Stimulated activated CD4-positive, alpha-beta T cell treated with anti-CD3 and anti-CD28 coated beads, TNF-alpha, amount 100 ng/mL, for 24 hours (primary cell): ENCODE measurements at places on chromosomes 11 and 22.

DNA sequence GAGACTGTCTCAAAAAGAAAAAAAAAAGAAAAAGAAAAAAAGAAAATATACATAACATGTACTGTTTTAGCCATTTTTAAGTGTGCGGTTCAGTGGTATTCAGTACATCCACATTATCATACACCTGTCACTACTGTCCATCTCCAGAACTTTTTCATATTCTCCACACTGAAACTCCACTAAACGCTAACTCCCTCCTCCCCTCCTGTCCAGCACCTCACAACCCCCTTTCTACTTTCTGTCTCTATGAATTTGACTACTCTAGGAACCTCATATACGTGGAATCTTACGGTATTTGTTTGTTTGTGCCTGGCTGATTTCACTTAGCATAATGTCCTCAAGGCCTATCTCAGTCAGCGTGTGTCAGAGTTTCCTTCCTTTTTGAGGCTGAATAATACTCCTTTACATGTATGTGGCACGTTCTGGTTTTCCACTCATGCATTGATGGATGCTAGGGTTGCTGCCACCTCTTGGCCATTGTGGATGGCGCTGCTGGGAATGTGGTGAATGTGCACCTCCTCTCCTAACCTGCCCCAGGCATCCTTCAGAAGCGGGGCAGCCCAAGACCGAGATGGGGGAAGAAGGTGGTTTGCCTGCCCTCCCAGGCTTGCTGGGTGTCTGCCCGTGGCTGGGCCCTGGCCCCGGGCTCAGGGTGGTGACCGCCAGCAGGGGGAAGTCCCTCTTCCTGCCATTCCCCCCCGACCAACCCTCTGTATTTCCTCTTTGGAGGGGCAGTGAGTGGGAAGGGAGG lies 60.5 kb downstream of the BCR start:
- DNase-seq = no peak

DNA sequence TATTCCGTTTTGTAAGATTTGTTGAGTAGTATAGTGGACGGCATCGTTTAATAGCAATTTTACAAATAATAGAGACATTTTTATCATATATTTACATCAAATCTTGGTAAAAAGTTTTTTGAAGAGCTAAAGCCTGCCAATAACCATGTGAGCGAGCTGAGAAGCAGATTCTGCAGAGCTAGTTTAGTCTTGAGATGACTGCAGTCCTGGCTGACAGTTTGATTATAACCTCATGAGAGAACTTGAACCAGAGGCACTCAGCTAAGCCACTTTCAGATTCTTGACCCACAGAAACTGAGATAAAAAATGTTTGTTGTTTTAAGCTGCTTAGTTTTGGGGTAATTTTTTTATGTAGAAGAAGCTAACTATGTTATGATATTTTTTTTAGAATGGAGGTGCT lies 78.9 kb downstream of the PDE3B start:
- DNase-seq = no peak

DNA sequence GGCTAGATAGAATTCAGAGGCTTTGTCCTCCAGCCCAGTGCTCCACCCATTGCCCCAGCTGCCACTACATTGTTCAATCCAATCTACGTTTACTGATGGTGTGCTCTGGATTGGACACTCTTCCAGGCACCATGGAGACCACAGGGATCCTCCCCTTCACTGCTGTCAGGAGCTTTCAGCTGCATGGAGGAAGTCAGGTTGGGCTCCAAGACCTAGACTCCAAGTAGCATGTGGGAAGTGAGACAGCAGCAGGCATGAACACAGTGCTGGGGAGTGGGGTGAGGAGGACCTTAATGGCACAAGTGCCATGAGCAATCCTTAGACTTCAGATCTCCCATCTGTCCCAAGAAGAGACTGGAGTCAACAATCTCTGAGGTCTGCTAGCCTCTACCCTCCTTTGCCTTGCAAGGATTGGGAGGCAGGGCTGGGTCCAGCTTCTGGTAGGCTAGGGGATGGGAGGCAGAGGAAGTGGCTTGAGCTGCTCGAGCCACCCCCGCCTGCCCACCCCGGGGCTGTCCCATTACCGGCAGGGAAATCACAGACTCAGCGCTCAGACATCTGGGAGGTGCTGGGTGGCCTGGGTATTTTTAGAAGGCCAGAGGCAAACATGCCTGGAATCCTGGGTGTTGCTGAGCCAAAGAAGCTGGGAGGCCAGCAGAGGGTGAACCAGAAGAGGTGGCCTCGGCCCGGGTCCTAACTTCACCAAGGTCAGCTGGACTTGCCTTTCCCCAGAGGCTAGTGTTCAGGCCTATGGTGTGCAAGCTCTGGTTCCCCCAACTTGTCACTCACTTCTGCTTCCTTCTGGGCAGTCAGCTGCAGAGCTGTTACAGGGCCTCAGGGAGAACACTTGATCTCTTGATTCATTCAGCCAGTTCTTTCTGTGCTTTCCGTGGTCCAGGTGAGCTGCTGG lies 15.2 kb upstream of the FCHSD2 start:
- no peak for DNase-seq

DNA sequence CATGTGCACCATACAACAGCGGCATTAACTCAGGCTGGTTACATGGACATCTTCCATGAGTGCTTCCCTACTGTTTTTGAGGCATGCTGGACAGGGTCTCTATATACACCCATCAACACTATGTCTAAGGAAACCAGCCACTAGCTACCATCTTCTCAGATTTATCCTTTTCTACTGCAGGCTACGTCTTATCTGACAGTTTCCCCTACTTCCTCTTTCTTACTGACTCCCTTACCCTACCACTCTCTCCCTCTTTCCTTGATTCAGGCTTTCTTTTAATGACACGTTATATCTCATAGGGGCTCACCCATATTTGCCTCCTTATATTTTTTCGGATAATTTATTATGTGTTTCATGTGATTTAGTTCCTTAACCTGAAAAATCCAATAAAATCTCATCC lies 41.8 kb downstream of the DDI1 start:
- no peak for DNase-seq

GRCh38 chr11:73671701-73672100 lies 25.3 kb downstream of the PLEKHB1 start:
- DNase-seq = no peak

GRCh38 chr11:65793625-65794400 lies 7.0 kb downstream of the OVOL1 start:
- DNase-seq = no peak

- DNase-seq = no peak
Observed at GRCh38 chr11:106925245-106925644, 93.0 kb downstream of the GUCY1A2 start.

DNA sequence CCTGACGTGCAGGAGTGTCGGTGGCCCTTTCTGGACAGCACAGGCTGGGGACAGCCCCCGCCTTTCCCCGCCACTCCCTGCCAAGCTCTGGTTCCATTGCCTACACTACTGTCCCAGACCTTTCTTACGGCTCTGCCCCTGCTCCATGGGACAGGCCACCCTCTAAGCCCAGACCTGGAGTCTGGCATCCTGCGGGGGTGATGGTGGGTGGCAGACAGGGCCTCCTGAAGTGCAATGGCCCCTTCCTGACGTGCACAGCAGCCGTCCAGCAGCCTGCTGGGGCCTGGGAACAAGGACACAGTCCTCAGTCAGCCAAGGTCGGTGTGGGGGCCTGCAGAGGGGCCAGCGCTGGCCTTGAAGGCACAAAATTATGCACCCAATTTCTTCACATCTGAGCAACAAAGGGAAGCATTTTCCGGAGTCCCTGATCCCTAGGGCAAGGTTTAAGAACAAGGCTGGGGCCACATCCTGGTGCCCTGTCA lies 79.7 kb upstream of the KCNQ1OT1 start:
- no peak for DNase-seq

- no peak for DNase-seq
Observed at GRCh38 chr11:70141486-70142220, 61.4 kb upstream of the FADD start.

DNA sequence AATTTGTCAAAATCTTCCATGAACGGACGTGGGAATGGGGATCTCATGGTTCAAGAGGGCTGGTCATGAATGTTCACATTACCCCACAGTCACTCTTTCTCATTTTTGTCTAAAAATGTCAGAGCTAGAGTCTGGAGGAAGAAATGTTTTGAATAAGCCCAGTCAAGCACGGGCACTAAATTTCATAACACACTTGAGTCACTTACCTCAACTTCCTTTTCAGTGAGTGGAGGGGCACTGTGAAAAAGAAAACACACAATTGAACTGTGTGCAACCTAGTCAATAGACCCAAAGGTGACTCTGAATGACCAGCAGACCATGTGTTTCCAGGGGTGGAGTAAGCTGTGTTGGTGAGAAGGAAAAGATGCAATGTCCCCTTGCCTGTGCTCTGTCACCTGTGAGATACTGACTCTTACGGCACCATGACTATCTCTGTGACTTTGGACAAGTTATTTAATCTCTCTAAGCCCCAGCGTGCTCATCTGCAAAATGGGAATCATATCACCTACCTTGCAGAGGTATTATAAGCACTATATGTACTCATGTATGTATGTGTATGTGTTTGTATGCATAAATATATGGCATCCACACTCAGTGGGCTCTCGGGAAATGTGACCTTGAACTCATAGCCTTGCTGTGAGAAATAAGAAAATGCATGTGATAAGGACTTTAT lies 38.2 kb upstream of the LYVE1 start:
- DNase-seq = no peak

DNA sequence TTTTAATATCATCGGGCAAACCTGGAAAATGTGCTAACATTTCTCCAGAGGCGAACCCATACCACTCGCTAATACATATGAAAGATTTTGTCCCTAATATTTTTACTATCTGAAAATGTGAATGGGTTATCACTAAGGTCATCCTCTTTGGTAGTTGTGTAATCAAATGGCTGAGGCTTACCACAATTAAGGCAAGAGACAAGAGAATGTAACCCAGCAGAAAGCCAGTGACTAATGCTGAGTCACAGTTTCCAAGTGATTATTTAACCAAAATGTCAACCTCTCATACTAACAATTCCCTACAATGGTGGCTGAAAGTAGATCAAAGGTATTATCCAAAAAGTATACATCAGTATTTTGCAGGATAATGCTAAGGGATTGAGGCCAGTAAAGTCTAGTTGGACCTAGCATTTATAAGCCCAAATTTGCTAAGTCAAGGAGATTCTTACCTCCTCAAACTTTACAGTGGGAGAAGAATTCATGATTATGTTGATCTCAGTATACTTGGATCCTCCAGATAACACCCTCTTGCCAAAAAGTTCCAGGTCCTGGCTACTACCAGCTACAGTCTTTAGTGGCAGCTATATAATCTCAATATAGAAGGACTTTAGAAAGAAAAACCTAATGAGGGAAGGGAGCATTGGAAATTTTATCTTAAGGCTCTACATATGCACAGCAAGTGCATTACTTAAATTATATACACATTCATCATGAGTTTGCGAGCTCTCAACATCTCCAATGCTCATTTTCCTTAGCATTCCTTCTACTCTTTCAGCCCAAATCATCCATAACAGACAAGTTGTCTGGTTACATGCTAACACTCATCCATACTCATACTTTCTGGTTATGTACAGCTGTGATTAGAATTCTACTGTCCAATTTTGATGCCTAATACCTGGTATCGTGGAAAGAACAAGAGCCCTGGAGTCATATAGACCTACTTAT lies 25.4 kb downstream of the SIK3 start:
- no peak for DNase-seq

GRCh38 chr22:29245626-29246385 lies 22.0 kb downstream of the RHBDD3 start:
- peak; percentile 45 for DNase-seq

- DNase-seq = no peak
Observed at GRCh38 chr11:125069796-125070195, 6.7 kb downstream of the SLC37A2 start.

DNA sequence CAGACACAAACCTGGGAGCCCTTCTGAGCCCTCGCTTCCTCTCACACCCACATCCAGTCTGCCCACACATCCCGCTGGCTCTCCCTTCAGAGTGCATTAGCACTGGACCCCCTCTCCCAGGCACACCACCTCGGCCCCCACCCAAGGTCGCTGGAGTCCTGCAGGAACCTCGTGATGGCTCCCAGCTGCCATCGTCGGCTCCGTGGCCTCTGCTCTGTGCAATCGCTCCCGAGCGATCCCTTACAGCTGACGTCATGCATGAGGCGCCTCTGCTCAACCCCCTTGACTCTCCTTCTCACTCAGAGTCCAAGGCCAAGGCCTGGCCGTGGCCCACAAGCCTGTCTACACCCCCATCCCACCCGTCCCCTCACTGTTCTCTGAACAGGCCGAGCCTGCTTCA lies 183.9 kb downstream of the EFCAB6 start:
- no peak for DNase-seq

GRCh38 chr11:130043575-130043974 lies 26.1 kb upstream of the APLP2 start:
- DNase-seq = no peak

GRCh38 chr22:40965936-40966725 lies 15.0 kb downstream of the RBX1 start:
- DNase-seq = no peak

DNA sequence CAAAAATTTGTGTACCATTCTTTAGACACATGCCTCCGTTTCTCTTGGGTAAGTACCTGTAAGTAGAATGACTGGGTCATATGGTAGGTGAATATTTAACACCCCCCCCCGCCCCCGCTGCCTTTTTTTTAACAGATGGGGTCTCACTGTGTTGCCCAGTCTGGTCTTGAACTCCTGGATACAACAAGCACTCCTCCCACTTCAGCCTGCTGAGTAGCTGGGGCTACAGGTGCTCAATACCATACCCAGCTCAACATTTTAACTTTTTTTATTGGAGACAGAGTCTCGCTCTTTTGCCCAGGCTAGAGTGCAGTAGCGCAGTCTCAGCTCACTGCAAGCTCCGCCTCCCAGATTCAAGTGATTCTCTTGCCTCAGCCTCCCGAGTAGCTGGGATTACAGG lies 32.5 kb downstream of the CECR2 start:
- DNase-seq = no peak

DNA sequence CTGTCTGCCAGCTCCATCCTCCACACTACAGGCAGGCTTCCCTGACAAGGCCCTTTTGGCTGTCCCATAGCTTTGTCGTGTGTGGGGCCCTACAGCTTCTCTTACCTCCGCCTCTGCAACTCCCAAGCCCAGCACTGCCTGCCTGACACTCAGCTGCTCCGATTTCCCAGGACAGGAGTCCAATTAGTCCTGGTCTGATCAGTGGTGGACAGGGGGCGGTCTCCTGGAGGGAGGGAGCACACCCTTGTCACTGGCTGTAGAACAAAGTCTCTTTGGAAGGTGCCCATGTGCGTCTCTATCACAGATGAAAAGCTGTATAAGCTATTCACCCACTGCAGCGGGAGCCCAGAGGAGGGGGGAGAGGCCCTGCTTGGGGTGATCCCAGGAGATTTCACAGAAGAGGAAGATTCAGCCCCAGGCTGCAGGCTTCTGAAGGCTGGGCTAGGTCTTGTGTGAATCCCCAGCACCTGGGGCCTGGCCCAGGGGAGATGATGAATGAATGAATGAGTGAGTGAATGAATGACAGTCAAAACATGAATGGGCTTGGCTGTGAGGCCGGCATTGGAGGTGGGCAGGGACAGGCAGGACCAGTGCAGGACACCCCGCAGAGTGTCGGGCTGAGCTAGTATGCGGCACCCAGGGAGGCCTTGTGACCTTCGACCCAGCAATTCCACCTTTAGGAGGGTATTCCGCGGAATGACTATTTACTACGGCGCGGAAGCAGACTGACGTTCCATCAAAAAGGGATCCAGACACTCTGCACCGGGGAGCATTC lies 142.4 kb downstream of the CACNA1I start:
- no peak for DNase-seq

- no peak for DNase-seq
Observed at GRCh38 chr11:73333640-73334383, 25.7 kb downstream of the ARHGEF17 start.

GRCh38 chr11:111349191-111349695 lies 29.8 kb downstream of the POU2AF1 start:
- DNase-seq = no peak

- no peak for DNase-seq
Observed at GRCh38 chr11:93493252-93493897, 49.8 kb downstream of the SMCO4 start.

GRCh38 chr11:85316967-85317366 lies 310.2 kb downstream of the DLG2 start:
- no peak for DNase-seq
